Endodermal cell (in vitro differentiated cells): ENCODE measurements at places on chromosomes 7 and 10.
A peak's percentile ranks its signal among the peaks of the same experiment; 100 is the strongest.

- DNase-seq: no peak
Measured at GRCh38 chr10:62661143-62661542, 143.4 kb upstream of the ADO start.

- no peak for DNase-seq
Measured at GRCh38 chr7:158631574-158632195, 44.1 kb upstream of the PTPRN2 start.

- no peak for DNase-seq
Measured at GRCh38 chr10:33095867-33096815, 138.1 kb upstream of the ITGB1 start.

- DNase-seq: peak; percentile 92
Measured at GRCh38 chr10:80599424-80599847, 61.7 kb downstream of the SH2D4B start.

DNA sequence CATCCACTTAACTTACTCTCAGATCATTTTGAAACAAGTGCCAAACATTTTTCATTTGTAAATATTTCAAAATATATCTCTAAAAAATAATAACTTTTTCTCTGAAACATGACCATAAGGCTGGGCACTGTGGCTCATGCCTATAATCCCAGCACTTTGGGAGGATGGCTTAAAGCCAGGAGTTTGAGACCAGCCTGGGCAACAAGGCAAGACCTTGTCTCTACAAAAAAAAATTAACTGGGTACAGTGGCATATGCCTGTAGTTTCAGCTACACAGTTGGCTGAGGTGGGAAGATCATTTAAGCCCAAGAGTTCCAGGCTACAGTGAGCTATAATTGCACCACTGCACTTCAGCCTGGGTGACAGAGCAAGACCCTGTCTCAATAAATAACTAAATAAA lies 36.4 kb downstream of the USP54 start:
- no peak for DNase-seq

DNA sequence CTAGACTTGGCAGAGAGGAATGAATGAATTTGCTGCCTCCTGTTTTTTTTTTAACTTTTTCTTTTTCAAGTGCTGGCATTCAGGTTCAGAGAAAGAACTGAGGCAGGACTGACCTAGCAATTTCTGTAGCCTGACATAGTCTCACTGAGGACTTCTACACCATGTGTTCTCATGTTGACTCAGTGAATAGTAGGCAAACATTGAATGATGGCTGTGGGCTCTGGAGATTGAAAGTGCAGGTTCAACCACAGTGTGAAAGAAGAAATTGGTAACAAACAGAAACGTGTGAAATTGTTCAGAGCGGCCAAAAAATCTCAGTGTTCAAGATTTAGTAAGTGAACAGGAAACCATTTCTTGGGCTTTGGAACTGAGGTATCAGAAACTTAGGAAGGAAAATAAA lies 322.4 kb upstream of the GHITM start:
- no peak for DNase-seq

DNA sequence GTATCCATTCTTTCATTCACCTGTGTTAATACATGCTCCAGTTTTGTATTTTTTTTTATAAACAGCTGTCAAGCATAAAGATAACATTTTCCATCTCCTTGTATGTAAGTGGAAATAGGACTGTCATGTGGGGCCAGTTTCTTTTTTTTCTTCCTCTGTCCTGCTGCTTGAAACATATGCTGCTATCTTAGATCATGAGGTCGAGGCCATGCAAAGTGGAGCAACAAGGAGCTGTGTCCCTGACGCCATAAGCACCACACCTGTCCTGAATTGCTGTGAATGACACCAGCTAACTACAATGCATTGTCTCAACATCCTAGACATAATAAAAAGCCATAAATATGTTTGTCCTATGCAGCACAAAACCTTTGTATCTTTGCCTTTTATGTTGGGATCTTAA lies 37.7 kb upstream of the SLC26A4 start:
- no peak for DNase-seq
